ENCODE measurements at places on chromosomes 12 and 14.

- no peak for DNase-seq
Measured at GRCh38 chr14:76138758-76139723, 12.7 kb upstream of the GPATCH2L start.

DNA sequence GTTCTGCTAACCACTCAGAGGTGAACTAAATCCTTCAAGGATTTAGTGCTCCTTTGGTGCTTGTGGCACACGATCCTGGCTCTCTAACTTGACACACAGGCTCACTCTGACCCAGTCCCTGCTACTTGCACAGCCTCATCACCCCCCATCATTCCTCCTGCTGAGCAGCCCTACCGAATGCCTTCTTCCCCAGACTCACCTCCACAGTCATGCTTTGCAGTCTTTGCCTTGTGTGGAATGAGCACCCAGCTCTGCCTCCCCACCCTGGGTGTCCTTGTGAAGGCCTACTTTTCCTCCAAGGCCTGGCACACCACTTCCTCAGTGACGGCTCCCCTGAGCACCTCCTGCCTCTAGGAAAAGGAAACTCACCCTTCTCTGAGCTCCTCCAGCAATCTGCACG, 7.9 kb upstream of the TINF2 start:
- DNase-seq, result no peak

GRCh38 chr12:119700078-119700477, 32.1 kb downstream of the PRKAB1 start:
- no peak for DNase-seq

DNA sequence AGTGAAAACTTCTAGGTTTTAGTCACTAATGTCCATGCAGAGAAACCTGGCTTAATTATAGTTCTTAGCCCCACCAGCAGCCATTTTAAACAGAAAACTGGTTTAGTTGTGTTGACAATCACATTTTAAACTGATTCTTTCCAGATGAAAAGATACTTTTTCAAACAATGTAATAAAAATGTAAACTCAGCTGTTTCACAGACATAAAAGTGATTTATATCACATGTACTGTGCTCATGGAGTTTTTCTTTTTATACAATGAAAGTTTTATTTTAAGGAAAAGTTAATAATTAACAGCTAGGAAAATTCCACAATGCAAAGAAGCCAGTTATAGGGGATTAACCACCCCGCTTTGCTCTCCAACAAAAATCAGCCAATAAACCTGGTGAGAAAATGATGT, 129.7 kb downstream of the PAX9 start:
- no peak for DNase-seq

DNA sequence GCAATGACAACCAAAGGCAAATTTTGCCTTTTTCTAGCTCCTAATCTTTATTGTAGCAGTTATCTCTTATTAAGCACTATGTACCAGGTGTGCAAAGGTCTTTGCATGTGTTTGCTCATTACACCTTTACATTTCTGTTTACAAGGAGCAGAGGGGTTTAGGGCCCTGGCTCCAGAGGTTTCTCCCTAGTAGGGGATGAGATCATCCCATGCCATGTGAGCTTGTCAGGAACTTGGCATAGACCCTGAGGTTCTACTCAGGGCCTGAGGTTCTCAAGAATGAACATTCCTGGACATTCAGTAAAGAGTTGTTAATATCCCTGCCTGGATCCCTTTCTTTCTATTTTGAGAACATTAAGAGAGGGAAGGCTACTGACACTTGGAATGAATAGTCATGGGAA, 292.0 kb downstream of the RPAP3 start:
- no peak for DNase-seq

DNA sequence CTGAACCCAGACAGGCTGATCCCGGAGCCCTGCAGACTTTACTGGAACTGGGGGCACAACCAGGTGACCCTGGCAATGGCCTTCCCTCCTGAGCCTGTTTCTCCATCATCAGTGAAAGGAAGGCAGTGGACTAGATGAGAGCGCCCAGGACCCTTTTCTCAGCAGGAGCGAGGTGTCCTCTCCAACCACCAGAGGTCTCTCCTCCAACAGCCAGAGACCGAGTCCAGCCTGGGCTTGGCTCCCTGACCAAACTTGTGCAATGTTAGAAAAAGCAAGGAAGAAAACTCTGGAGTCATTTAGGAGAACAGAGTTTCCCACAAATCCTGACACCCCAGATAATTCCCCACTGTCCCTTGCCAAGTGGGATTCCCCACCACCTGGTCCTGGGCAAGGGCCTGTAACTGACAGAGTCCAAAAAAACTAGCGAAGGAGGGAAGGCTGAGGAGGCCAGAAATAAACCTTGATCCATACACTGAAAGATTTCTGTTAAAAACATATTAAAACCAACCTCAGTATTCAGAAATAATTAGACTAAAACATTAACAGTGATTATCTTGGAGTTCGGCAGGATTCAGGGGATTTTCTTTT, 9.0 kb downstream of the RPS6KL1 start:
- DNase-seq, result no peak

DNA sequence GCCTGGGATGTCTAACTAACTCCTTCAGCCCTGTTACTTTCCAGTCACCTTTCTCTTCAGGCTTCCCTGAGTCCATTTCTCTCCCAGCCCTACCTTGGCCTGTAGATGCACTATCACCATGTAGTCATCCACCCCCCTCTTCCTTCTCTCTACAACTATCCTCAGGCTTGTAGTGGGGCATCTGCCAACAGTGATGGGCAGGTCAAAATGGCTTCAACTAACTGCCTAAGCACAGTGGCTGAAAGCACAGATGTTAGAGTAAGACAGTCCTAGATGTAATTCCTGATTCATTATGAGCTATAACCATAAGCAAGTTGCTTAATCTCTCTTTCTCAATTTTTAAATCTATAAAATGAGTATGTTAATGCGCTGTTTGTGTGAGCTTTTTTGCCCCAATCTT, 133.6 kb upstream of the NAV3 start:
- no peak for DNase-seq

DNA sequence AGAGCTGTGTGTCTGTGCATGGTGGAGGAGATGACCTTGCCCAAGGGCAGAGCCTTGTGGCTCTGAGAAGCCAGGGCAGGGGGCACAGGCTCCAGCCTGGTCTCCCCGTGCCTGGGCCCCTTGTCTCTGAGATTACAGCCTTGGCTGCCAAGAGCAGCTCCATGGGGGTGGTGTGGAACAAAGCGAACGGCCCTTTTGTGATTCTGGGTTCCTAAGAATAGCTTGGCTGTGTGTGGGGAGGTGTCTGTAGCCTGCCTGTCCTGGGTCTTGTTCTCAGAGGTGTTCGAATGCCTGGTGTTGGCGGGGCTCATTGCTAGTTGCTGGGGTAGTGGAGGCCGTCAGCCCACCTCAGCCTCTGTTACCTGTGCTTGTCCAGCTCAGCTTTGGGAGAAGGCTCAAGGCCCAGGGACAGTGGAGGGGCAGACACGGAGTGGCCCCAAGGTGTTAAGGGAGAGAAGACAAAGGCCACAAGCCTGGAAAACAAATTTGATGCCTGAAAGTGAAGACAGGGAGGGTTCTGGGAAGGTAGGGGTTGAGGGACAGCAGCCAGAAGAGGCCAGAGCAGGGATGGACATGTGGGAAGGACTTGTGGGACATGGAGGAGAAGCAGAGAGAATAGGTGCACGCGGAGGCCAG, 7.4 kb upstream of the MYH7 start:
- DNase-seq, result no peak

- DNase-seq, result no peak
Measured at GRCh38 chr14:100131181-100131580, 28.3 kb downstream of the DEGS2 start.

DNA sequence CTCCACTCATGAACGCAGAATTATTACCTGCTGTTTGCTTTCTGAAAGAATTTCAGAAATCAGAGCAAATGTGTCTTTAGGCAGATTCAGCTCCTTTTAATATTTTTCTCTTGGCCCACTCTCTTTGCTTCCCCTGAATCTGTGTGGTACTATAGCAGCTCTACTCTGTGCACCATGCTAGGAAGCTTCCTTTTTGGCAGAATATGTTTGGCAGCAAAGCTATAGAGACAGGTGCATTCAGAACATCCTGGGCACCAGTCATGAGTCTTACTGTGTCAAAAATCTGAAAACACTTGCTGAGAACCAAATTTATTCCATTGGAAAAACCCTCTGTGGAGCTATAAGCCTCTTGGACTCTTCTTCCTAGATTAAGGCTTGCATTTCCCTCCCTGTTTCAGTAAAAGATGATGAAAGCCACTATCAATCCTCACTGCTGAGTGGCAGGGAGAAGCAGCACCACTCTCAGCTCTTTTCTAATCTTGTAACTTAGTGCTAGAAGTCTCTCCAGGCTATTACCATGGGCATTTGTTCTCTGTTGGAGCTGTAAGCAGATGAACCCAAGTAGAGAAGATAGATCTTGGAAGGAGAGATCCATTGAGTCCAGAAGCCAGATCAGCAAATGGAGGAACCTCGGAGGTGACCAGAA, 18.2 kb downstream of the CIPC start:
- no peak for DNase-seq

- DNase-seq, result no peak
Measured at GRCh38 chr14:64193821-64194220, 100.3 kb downstream of the ESR2 start.

DNA sequence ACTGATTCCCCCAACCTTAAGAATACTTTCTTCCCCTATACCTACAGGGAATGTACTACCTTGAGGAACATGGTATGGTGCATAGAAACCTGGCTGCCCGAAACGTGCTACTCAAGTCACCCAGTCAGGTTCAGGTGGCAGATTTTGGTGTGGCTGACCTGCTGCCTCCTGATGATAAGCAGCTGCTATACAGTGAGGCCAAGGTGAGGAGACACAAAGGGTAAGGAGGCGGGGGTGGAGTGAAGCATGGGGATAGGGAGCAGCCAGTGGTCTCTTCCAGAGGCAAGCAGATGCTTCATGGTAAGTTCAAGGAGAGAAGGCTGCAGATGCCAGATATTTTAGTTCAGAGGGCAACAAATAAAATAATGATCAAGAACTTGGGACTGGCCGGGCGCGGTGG, 6.6 kb upstream of the PA2G4 start:
- DNase-seq, result no peak

DNA sequence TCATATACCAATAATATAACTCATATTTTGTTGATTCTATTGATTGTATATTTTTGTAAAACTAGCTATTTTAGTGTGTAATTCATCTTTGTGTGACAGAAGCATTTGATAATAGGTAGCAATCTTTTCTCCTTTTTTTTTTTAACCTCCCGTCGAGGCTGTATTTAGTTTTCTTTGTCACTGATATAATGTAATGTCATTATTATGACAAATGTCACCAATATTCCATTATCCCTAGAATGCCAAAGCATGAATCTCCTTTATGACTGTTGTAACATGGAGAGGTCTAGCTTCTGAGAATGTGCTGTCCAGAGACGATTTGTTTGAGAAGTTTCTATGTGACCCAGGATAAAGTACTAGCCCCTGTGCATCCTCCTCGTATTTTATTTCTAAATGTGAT, 639.0 kb upstream of the ATXN7L3B start:
- no peak for DNase-seq

GRCh38 chr14:30257946-30258661, 300.9 kb upstream of the G2E3 start:
- DNase-seq, result no peak

- no peak for DNase-seq
Measured at GRCh38 chr12:16531621-16532020, 74.3 kb downstream of the LMO3 start.

DNA sequence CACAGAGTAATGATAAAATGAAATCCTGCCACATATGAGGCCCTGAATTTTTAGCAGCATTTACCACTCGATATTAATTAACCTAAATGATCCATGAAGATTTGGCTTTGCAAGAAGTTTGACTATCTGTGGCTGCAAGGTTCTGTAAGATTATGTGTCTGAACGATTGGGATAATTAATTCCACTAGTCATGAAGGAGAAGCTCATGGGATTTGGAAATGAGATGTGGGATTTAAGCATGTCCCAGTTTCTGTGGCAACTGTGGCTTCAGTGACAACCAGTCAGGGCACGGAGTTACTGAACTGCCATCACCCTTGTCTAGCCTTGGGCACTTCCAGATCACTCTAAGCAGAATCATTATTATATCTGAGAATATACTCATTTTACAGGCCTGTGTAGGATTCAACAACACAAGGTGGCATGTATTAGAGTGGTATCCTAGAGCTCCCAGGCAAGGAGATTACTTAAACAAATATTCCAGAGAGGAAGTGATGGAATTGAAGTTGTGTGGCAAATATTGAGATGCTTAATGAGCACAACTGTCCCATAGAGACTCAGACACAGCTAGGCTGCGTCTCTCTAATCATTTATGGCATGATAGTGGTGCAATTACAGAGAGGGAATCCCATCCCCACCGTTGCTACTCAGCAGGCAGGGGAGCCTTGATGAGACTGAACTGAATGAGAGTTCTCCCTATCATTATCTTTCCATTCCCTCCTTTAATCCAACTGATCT, 205.0 kb upstream of the KRR1 start:
- no peak for DNase-seq

- DNase-seq, result no peak
Measured at GRCh38 chr14:62988967-62989366, 56.3 kb downstream of the KCNH5 start.

DNA sequence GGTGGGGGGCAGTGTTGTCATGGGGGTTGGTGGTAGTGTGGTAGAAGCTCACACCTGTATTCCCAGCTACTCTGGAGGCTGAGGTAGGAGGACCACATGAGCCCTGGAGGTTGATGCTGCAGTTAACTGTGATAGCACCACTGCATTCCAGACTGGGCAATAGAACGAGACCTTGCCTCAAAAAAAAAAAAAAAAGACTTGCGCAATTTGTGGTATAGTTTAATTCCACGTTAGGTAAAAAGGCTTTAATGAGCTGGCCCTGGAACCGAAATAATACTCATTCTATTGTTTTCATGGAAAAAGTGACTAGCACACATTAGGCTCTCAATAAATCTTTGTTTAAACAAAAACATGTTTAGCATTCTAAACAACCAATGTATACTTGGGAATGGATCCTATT, 25.4 kb upstream of the NAP1L1 start:
- DNase-seq, result no peak

GRCh38 chr12:4448943-4449850, 3.6 kb upstream of the FGF6 start:
- no peak for DNase-seq

DNA sequence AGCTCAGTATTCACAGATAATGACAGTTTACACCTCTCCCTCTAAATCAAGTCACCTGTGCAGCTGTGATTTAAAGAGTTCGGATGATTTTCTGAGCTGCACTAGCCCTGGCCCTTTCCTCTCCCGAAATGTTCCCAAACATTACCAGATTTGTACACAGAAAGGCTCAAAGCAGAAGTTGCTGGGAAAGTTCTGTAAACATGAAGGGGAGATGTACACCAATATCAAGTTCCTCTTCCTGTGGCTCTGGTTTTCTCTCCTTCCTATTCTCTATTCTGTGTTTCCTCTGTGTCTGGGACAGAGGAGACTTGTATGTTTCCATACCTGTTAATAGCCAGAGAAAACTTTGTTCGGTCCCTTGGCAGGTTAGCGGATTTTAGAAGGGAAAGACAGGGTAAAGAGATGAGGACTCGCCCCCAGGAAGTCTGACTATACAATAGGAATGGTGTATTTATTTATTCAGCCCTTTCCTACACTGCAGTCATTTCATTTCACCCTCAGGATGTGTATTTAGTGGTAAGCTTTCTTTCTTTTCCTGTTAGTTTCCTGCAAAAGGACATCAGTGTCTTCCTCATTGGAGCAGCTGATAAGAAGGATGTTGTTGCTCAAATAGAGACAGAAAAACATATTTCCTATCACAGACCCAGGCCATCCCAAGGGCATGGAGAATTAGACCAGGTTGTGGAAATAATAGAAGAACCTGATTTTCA, 7.6 kb upstream of the NUMB start:
- DNase-seq, result no peak
